Mesenchymal stem cell (in vitro differentiated cells and primary cell): ENCODE measurements at places on chromosomes 16 and 17.

DNA sequence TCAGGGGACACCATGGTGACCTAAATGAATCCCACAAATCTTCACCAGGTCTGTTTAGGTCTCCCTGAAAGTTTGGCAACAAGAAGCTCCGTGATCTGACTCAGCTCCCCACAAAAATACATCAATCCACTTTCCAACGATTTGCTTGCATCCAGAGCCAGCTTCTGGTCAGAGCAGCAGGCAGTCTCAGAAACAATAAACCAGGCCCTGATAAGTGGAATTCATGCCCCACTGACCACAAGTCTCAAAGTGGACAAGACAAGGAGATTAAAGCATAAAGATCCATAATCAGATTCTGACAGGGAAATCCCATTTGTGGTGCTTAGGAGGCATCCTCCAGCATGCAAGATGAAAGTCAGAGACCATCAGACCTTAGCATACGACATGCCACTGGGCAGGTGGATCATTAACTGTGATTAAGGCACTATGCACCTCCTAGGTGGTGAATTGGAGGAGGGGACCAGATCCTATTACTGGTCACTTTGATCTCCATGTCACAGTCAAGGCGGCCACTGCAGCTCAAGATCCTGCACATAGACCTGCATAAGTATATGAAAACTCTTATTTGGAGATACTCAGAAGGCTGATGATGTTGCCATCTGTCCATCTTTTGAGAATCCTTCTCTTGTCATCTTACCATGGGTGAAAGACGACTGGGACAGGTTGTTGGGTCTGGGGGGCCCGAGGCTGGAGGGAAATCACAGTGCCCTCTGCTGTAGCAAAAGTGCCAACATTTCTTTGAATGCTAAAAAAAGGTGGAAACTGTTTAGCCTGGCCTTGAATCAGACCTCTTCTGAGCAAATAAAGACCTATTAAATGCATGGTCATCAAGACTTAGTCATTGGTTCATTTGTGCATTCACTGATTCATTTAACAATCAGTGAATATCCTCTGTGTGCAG is 309.2 kb upstream of the CCL2 start:
- no peak for DNase-seq

DNA sequence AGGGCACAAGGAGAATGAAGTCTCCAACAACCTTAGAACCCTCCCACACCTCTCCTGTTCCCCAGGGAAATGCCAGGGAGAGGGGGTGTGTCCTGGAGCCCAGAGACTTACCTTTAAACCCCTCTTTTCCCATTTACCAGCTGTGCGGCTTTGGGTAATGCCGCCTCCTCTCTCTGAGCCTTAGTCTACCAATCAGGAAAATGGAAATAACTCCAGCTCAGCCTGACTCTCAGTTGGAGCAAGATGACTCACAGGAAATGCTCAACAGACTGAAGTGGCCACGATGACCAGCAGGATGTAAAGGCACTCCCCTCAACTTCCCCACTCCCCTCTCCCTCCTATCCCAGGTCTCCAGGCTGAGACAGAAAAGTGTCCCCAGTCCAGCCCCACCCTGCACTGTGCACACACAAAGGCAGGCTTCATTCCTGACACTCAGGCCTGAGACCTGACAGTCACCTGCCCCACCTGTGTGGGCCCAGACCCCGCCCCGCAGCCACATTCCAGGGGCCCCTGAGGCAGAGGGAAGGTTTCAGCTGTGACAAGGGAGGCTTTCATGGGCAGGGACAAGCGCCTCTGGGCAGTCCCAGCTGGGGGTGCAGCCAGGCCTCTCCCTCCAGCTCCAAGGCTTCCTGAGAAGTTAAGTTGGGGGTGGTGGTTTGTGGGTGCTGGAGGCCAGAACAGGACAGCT is 3.0 kb upstream of the KRT15 start:
- DNase-seq, result peak; percentile 90

DNA sequence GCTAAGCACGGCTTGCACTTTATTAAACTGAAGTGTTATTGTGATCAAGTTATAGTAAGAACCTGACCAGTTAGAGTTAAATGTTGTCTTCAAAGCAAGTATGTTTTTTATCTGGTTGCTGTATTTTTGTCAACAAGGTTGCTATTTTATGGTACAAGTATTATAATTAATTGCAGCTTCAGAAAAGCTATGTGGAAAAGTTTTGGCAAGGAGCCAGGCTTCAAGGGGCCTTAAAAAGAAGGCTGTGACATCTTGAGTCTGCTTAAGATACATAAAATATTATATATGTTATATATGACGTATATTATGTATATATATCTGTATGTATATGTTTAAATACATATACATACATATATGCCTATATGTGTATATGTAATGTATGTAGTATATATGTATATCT is 1461.2 kb upstream of the CDH8 start:
- no peak for DNase-seq

GRCh38 chr16:50722960-50723359 is 18.9 kb upstream of the CYLD start:
- no peak for DNase-seq
